Glomerular endothelial cell (primary cell): ENCODE measurements at places on chromosomes 3 and 15. TPM values are rescaled to one million over a fixed set of nuclear protein-coding genes. Genes with fewer than 3 reads are reported as not detected.

Gene DUOXA2
- not detected in 2 replicates for total RNA-seq

Gene FSIP1
- total RNA-seq: 0.06 and 0.73 TPM in 2 replicates

Gene NMNAT3
- 0.68 and 1.5 TPM in 2 replicates for total RNA-seq

Gene SOX14
- not detected in 2 replicates for total RNA-seq

Gene CASR
- not detected in 2 replicates for total RNA-seq
